Liver (tissue), 10 donors: ENCODE measurements at places on chromosomes 3 and 15.

DNA sequence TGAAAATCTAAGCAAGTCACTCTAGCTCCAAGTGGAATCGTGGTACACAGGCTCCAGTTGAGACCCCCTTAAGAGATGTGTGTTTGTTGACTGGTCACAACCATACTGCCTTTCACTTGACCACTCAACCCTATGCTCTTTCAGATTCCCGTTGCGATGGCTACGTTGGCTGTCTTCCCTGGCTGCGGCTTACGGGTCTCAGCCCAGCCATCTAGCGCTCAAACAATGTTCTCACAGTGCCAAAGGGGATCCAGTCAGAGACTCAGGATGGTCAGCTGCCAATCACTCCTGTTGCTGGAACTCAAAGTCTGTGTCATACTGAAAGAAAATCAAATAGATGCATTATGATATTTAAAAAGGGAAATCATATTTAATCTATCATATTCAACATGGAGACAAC is 237.6 kb downstream of the ITPR1 start:
- H3K4me1 ChIP-seq = peaks cover 2% of the 10 kb centered on the region
- H3K36me3 ChIP-seq = no peaks in the 10 kb centered on the region
- H3K27ac ChIP-seq = no peak overlapping the region
- H3K27me3 ChIP-seq = no peaks in the 10 kb centered on the region
- H3K4me3 ChIP-seq = no peak overlapping the region

- no peak overlapping the region for H3K4me3 ChIP-seq
- no peaks in the 10 kb centered on the region for H3K27me3 ChIP-seq
- no peaks in the 10 kb centered on the region for H3K4me1 ChIP-seq
- no peak for DNase-seq
- no peaks in the 10 kb centered on the region for H3K36me3 ChIP-seq
Measured at GRCh38 chr15:62223020-62223419, 57.9 kb upstream of the C2CD4B start.

DNA sequence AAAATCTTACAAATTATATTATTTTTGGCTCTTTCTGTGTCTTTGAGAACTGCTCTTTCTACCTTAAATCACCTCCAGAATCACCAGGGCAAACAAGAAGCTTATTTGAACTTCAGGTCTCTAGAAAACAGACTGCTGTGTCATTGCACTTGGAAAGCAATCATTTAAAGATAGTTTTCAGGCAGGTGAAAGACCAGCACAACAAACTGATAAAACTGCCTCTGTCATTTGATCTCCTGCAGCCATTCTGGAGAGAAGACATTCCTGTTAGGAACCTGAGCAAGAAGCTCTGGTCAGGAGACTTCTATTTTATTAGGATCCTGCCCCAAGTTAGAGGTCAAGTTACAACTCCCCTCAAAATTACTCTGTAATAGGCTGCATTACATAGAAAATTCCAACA is 50.7 kb upstream of the AP4E1 start:
- H3K27me3 ChIP-seq = no peaks in the 10 kb centered on the region
- no peak for DNase-seq

- H3K36me3 ChIP-seq = no peaks in the 10 kb centered on the region
- H3K27me3 ChIP-seq = no peaks in the 10 kb centered on the region
- DNase-seq = no peak
- H3K27ac ChIP-seq = no peak overlapping the region
Measured at GRCh38 chr3:169420429-169420828, 243.1 kb downstream of the MECOM start.

- H3K4me1 ChIP-seq = no peaks in the 10 kb centered on the region
- no peak overlapping the region for H3K4me3 ChIP-seq
- DNase-seq = no peak
- H3K27me3 ChIP-seq = no peaks in the 10 kb centered on the region
Measured at GRCh38 chr3:115930168-115930567, 306.9 kb downstream of the GAP43 start.

DNA sequence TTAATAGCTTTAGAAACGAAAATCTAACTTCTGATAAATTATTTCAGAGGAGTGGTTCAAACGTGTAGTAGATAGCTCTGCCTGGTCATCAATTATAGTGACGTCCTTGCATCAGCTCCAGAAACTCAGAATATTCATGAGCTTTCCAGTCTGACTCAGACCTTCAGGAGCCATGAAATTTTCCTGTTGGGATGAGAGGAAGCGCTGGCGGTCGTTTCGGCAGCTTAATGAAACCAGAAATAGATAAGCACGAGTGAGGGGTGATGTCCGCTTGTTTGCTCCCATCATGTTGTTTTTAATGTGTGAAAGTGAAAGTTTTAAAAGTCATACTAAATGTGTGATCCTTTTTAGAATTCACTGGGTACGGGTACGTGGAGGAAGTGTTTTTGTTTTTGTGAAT is 141.1 kb downstream of the PGPEP1L start:
- H3K36me3 ChIP-seq = no peaks in the 10 kb centered on the region
- H3K4me1 ChIP-seq = no peaks in the 10 kb centered on the region
- H3K27ac ChIP-seq = peak overlapping the region; percentile 90
- DNase-seq = no peak
- H3K4me3 ChIP-seq = peak overlapping the region; percentile 72
- no peaks in the 10 kb centered on the region for H3K27me3 ChIP-seq

DNA sequence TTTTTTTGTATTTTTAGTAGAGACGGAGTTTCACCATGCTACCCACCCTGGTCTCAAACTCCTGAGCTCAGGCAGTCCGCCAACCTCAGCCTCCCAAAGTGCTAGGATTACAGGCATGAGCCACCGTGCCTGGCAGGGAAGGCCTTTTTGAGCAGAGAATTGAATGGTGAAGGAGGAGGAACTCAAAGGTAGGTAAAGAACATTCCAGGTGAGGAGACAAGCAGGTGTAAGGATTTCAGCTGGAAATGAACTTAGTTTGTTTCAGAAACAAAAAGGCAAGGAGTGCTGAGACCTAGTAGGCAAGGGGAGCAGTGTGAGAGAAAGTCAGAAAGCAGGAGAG is 2.5 kb downstream of the TICRR start:
- no peak overlapping the region for H3K27ac ChIP-seq
- peaks cover 12% of the 10 kb centered on the region for H3K4me1 ChIP-seq
- no peak overlapping the region for H3K4me3 ChIP-seq
- no peaks in the 10 kb centered on the region for H3K27me3 ChIP-seq

- DNase-seq = no peak
- H3K27me3 ChIP-seq = no peaks in the 10 kb centered on the region
- H3K4me1 ChIP-seq = no peaks in the 10 kb centered on the region
- H3K4me3 ChIP-seq = no peak overlapping the region
- H3K27ac ChIP-seq = no peak overlapping the region
Measured at GRCh38 chr15:80492409-80492808, 88.2 kb downstream of the ARNT2 start.

- H3K27me3 ChIP-seq = no peaks in the 10 kb centered on the region
- no peak for DNase-seq
- H3K27ac ChIP-seq = no peak overlapping the region
Measured at GRCh38 chr15:42693496-42693895, 43.4 kb downstream of the CDAN1 start.

GRCh38 chr3:123158330-123158729 is 43.4 kb upstream of the SEC22A start:
- H3K4me1 ChIP-seq = peaks cover 42% of the 10 kb centered on the region
- peaks cover 59% of the 10 kb centered on the region for H3K36me3 ChIP-seq
- peak overlapping the region; percentile 70 for H3K27ac ChIP-seq
- H3K27me3 ChIP-seq = no peaks in the 10 kb centered on the region
- DNase-seq = peak; percentile 13

GRCh38 chr3:169454060-169454317 is 209.5 kb downstream of the MECOM start:
- H3K27me3 ChIP-seq = no peaks in the 10 kb centered on the region
- H3K4me3 ChIP-seq = no peak overlapping the region
- H3K36me3 ChIP-seq = no peaks in the 10 kb centered on the region
- H3K4me1 ChIP-seq = no peaks in the 10 kb centered on the region
- DNase-seq = no peak

DNA sequence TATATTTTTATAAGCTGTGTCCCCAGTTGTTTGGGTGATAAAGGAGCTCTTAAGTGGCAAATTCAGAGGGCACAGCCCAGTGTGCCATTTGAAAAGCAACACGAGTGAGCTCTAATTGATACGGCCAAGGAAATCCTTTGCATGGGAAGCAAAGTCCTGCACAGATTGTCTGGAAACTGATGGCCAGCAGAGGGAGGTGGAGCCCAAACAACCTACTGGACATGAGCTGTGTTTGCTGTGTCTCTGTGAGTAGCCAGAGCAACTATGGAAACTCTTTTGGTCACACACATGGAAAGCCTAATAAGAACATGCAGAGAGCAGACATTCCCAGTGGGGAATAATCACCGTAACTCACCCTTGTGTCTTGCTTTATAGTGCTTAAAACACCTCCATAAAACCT is 24.4 kb downstream of the ONECUT1 start:
- DNase-seq = no peak
- H3K4me3 ChIP-seq = no peak overlapping the region

DNA sequence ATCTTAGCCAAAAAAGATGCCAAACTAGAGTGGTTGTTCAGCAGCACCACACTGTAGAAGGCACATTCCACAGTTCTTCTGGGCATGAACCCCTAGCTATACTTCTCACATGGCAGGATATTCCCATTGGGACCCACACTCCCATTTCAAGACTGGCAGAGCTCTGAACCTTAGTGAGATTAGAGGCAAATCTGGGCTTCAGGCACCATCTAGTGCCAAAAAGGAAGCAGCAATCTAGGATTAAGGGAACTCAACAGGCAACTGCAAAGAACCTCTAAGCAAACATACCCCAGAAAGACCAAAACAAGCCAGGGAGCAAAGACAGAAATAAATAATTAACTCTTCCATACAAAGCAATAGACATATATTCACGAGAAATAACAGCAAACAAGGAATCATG is 66.2 kb downstream of the TAFA4 start:
- H3K27me3 ChIP-seq = no peaks in the 10 kb centered on the region
- H3K27ac ChIP-seq = no peak overlapping the region
- H3K4me3 ChIP-seq = no peak overlapping the region
- no peaks in the 10 kb centered on the region for H3K36me3 ChIP-seq
- no peak for DNase-seq
- no peaks in the 10 kb centered on the region for H3K4me1 ChIP-seq

DNA sequence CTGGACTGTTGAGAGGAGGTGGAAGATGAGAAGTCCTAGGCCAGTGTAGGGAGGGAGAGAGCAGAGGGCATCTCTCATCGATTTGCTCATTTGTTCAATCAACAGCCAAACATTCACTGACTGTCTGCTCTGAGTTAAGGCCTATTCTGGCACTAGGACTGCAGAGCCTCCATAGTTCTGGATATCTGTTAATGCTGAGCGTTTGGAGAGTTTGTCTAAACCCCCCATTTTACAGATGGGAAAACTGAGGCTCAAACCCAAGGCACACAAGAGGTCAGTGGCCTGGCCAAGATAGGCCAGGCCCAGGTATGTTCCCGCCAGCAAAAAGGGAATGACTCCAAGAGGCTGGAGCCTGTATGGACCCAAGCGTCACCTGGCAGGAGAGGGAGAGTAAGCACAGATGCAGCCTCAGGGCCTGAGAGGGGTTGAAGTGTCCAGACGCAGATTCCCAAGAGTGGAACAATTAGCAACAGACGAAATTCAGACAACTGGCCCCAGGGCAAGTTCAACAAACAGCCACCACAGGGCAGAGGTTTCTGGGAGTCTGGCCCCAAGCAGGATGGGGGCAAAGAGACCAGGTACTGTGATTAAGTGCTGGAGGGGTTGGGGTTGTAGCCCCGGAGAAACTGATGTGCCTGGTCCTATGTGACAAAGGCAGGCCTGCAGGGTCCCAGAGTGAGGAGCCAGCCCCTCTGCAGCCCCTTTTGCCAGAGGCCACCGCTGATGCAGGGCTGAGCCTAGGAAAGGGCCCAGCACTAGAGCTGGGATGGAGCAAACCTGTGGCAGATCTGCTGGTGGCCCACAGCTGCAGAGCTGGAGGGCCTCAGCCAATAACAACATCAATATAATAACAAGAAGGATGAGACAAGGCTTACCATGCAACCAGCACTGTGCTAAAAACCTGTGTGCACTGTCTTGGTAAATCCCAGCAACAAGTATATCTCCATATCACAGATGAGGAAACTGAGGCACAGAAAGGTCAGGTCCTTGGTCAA is 245.1 kb upstream of the TLE3 start:
- no peaks in the 10 kb centered on the region for H3K36me3 ChIP-seq
- H3K4me3 ChIP-seq = no peak overlapping the region
- peaks cover 18% of the 10 kb centered on the region for H3K4me1 ChIP-seq
- DNase-seq = peak; percentile 16

DNA sequence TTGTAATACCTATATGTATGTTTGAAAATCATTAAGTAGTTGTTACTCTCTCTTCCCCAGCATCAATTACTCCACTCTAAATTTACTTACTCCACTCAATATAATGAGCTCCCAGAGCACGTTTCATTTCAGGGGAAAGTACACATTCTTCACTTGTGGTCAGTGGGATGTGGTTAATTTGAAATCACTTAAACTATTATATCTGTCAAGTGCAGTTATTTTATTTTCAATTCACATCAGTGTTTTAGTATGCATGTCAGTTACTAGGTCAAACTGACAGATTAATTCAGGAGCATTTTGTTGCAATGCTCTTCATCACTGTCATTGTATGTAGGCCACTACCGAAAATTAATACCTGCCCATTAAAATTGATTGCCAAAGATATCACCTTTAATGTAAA is 376.1 kb downstream of the ZIC4 start:
- no peak overlapping the region for H3K4me3 ChIP-seq
- no peak overlapping the region for H3K27ac ChIP-seq
- no peaks in the 10 kb centered on the region for H3K4me1 ChIP-seq
- DNase-seq = no peak
- H3K27me3 ChIP-seq = no peaks in the 10 kb centered on the region

GRCh38 chr3:176075046-176075445 is 1122.2 kb downstream of the TBL1XR1 start:
- H3K27ac ChIP-seq = no peak overlapping the region
- no peak overlapping the region for H3K4me3 ChIP-seq
- no peaks in the 10 kb centered on the region for H3K27me3 ChIP-seq
- no peaks in the 10 kb centered on the region for H3K4me1 ChIP-seq
- DNase-seq = no peak

GRCh38 chr3:95923496-95924210 is 890.7 kb upstream of the EPHA6 start:
- no peaks in the 10 kb centered on the region for H3K4me1 ChIP-seq
- no peak for DNase-seq
- H3K27me3 ChIP-seq = no peaks in the 10 kb centered on the region

- H3K27me3 ChIP-seq = no peaks in the 10 kb centered on the region
- no peak for DNase-seq
- no peak overlapping the region for H3K27ac ChIP-seq
- no peaks in the 10 kb centered on the region for H3K4me1 ChIP-seq
- no peak overlapping the region for H3K4me3 ChIP-seq
Measured at GRCh38 chr15:86403914-86404583, 324.4 kb downstream of the AGBL1 start.

- H3K4me1 ChIP-seq = peaks cover 10% of the 10 kb centered on the region
- DNase-seq = no peak
- peak overlapping the region; percentile 32 for H3K27ac ChIP-seq
- no peaks in the 10 kb centered on the region for H3K27me3 ChIP-seq
- no peak overlapping the region for H3K4me3 ChIP-seq
Measured at GRCh38 chr3:149243540-149243939, 21.9 kb upstream of the CP start.
